CD4-positive, CD25-positive, alpha-beta regulatory T cell (primary cell): ENCODE measurements at places on chromosomes 4 and X. TPM values are rescaled to one million over a fixed set of nuclear protein-coding genes. Genes with fewer than 3 reads are reported as not detected.

MAGEE1 gene
- total RNA-seq, result 5.9 TPM

DTHD1 gene
- 3.3 TPM for total RNA-seq

DNA sequence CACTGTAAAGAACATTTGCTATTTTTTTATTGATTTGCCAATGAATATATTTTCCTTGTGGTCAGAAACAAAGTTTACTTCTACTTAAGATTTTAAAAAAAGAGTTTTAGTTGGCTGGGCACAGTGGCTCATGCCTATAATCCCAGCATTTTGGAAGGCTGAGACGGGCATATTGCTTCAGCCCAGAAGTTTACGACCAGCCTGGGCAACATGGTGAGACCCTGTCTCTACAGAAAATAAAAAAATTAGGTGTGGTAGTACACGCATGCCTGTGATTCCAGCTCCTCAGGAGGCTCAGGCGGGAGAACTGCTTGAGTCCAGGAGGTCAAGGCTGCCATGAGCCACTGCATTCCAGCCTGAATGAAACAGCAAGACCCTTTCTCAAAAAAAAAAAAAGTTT lies 36.8 kb downstream of the LRP2BP start:
- H3K36me3 ChIP-seq, result peaks cover 31% of the 10 kb centered on the region
- no peaks in the 10 kb centered on the region for H3K4me1 ChIP-seq
- H3K27ac ChIP-seq, result no peak overlapping the region
- no peak overlapping the region for H3K4me3 ChIP-seq

DNA sequence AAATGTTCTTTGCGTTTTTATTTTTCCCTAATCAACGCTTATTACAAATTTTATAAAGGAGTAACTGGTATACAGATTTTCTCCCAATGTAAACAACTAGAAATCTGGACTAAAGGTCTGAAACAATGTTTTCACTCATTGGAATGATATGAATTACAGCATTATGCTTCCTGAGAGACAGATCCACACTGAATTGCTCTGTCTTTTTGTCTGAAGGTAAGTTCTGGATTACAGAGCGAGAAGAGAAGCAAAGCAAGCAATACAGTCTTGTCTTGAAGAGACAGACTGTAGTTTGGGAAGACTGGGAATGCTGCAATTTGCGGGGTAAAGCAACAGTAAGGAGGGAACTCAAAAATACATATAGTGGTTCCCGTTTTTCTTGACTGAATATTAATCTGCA lies 262.2 kb upstream of the PABPC4L start:
- H3K4me1 ChIP-seq, result no peaks in the 10 kb centered on the region
- no peaks in the 10 kb centered on the region for H3K27me3 ChIP-seq
- H3K36me3 ChIP-seq, result no peaks in the 10 kb centered on the region
- no peak overlapping the region for H3K4me3 ChIP-seq
- no peak for DNase-seq

DNA sequence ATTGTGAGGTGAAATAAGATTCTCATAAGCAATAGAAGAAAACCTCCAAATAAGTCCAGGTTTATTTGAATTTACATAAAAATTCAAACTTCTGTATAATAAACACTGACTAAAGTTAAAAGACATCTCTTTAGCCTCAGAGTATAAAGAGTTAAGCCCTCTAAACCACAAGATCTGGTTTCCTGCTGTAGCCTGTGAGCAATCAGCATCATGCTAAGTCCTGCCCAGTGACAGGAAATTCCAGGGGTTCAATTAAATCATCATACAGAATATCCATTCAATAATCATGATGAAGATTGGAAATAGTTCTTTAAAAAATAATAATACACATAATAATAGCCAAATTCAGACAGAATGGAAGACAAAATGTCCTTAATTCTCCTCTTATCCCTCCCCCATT lies 139.2 kb upstream of the DGKK start:
- H3K27me3 ChIP-seq, result peaks cover 2% of the 10 kb centered on the region
- no peak overlapping the region for H3K4me3 ChIP-seq
- no peaks in the 10 kb centered on the region for H3K4me1 ChIP-seq
- H3K36me3 ChIP-seq, result no peaks in the 10 kb centered on the region
- DNase-seq, result no peak
